ENCODE measurements at places on chromosomes 7 and 10. TPM values are rescaled to one million over a fixed set of nuclear protein-coding genes. Genes with fewer than 3 reads are reported as not detected.

The LGI1 gene
- not detected for polyA plus RNA-seq

GRCh38 chr10:98267894-98268693, at the start of gene LOXL4:
LOXL4 (minus strand) TSS chr10:98268194; CDS start chr10:98263019, 5,175 bp downstream.
- no peak for DNase-seq

The GRID1 gene
- 0.03 TPM for polyA plus RNA-seq

DNA sequence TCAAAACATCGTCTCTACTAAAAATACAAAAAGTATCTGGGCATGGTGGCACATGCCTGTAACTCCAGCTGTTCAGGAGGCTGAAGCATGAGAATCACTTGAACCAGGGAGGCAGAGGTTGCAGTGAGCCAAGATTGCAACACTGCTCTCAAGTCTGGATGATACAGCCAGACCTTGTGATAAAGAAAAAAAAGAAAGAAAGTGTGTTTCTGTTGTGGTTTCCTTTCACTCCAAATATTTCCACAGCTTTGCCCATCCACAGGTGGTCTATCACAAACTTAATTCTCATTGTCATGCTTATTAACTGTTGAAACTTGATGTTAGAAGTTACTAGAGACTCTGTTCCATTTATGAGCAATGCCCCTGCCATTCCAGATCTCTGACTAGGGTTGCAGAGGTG, 316.0 kb upstream of the SEMA3C start:
- DNase-seq = no peak

- no peak for DNase-seq
These were observed 2.5 kb upstream of the TNRC18 start for GRCh38 chr7:5426226-5426475.

The VWC2 gene
- polyA plus RNA-seq = not detected

The AKR1C1 gene
- 948 TPM for polyA plus RNA-seq

The TEX36 gene
- not detected for polyA plus RNA-seq

The CH25H gene
- polyA plus RNA-seq = not detected

DNA sequence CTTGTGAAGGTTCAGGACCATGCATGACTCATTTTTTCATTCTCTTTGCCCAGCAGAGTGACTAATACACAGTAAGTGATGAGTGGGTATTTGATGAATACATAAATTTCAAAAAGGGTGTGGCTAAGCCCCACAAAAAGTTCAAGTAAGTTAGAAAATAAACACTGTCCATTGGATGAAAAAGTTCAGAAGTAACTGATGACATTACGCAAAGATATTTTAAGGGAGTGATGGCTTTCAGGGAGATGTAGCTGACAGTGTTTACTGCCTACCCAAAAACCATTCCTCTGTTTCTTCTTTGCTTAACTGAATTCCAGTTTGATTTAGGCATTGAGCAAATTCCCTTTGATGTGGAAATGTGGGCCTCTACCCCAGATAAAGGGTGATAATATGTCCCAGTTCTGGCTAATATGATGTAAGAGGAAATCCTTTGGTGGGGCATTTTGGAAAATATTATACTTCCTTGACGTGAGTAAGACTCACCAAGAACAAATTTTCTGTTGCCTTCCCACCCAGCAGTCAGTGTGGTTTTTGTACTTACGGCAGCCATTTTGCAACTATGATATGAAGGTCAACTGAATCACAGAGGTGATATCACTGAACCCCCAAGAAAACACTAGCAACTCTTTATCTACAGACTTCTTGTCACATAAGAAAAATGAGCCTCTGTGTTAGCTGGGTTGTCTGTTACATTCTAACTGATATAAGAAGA, 29.0 kb upstream of the EBLN1 start:
- peak; percentile 13 for DNase-seq

DNA sequence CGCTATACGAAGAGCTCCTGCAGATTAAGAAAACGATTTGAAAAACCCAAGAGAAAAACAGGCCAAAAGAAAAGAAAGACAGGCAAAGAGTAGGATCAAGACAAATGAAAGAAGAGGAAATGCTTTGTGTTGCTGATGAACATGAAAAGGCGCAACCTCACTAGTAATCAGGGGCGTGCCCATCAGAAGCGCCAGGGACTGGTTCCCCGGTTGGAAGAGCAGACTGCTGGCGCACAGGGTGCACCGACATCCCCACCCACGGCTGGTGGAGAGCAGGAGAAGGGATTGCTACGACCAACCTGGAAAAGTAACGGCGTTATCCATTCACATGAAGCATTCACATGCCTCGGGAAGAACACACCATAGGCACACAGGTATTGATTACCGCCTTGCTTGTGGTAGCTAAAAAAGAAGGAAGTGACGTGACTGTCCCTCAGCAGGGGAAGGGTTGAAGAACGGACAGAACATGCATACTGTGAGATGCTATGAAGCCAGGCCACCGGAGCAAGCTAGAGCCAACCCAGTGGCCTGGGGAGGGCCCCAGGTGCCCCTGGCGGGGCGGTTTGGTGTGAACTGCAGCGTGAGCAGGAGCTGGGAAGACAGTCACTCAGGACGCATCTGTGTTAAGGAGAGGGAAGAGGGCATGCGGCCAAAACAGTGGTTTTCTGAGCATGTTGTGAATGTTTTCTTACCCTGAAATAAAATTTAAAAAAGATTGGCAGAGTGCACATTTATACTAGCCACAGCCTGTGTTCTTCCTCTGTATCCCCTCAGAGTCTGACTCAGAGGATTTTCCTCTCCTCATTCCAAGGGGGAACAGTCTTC, 18.3 kb downstream of the AGAP3 start:
- no peak for DNase-seq

DNA sequence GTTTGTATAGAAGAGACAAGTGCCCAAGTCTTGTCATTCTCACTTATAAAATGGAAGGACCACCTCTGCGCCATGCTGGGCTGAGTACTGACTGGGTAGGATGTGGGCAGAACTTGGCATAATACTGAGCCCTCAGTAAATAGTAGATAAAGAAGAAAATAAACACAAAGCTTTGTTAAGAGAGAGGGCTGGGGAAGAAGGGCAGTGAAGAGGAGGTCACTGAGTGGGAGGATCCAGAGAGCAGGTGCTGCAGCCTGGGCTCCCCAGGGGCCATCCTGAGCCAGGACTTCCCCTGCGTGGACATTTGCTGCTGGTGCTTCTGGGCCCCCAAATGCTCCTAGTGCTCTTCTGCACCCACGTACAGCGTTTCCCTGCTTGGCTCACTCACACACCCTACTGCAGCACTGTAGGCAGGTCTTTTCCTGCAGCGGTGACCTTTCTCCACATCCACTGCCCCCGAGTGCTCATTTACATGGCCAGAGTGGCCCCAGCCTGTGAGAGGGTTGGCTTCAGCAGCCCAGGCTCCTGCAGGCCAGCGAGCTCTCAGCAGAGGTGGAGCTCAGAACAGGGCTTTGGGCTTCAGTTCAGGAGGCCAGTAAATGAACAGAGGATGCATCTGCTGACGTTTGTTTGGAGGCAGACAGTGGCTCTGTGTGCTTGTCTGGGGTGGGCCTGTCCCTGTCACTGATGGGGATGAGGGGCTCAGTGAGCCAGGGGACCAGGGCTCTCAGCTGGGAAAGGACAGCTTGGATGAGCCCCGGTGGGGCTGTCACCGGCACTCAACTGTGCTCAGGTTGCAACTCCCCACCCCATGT, 164.6 kb downstream of the ADARB2 start:
- DNase-seq = no peak

GRCh38 chr7:138948403-138948802, 32.8 kb downstream of the KIAA1549 start:
- DNase-seq = no peak

GRCh38 chr10:129945941-129946760, 17.9 kb downstream of the EBF3 start:
- no peak for DNase-seq

The ZNF853 gene
- 6.2 TPM for polyA plus RNA-seq

GRCh38 chr10:16186564-16186963, 250.2 kb upstream of the PTER start:
- no peak for DNase-seq

The SPDYE8 gene
- polyA plus RNA-seq = not detected

- no peak for DNase-seq
These were observed 53.0 kb downstream of the SP4 start for GRCh38 chr7:21480693-21481403.

DNA sequence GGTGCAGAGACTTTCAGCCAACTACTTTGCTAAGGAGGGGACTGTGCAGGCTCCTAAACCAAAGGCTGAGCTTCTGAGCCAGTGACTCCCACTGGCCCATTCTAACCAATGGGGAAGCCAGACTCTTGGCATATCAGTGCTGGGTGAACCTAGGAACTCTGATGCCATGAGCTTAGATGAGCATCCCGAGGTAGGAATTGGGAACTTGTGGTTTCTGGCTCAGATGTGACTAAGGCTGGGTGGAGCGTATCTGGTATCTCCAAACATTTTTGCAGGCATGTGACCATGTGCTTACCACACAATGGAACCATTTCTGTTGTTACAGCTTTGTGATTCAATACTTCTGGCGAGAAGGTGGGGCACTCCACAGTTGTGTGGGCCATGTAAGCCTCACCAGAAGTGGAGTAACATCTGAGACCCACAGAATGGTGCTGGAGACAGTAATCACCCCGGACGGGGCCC, 2.5 kb upstream of the AVPI1 start:
- no peak for DNase-seq

- peak; percentile 15 for DNase-seq
These were observed 90.2 kb downstream of the IPMK start for GRCh38 chr10:58177362-58177947.

DNA sequence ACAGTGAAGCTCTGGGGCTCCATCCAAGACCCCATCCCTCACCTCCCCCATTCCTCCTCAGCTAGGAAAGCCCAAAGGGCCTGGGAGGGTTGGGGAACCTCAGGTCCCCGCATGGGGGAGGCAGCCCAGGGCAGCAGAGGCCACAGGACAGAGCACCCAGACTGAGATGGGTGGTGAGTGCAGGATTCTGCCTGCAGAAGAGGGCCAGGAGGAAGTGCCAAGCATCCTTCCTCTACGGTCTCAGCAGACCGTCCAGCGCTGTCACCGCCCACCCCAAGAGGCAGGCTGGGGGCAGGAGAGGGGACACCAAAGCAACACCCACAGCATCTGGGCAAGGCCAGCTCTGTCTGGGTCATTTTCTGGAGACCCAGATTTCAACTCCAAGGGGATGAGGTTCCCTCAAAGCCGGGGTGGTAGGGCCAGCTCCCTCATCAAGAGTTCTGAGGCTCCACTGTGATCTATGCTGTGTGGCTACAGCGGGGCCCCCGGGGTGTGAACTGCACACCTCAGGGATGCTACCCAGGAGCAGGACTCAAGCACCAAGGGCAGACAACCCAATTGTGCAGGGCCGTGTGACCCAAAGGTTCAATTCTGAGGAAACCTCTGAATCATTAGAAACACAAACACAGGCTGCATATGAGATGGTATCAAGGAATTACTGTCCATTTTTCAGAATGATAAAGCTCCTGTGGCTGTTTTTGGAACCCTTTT, 46.8 kb downstream of the CAMK2B start:
- no peak for DNase-seq

- no peak for DNase-seq
These were observed 353.6 kb downstream of the CALN1 start for GRCh38 chr7:72058579-72058978.

The SPDYE5 gene
- not detected for polyA plus RNA-seq

GRCh38 chr7:50865450-50865849, 82.8 kb upstream of the GRB10 start:
- no peak for DNase-seq

GRCh38 chr10:87552248-87552929, 47.7 kb downstream of the MINPP1 start:
- no peak for DNase-seq

The PARG gene
- 12.4 TPM for polyA plus RNA-seq
